ENCODE measurements at places on chromosomes 6 and 20. TPM values are rescaled to one million over a fixed set of nuclear protein-coding genes. Genes with fewer than 3 reads are reported as not detected.

The STMND1 gene
- polyA plus RNA-seq, result not detected

The GPX5 gene
- not detected for polyA plus RNA-seq

The PBOV1 gene
- polyA plus RNA-seq, result not detected

The ZNF165 gene
- polyA plus RNA-seq, result 0.41 TPM

The AHI1 gene
- polyA plus RNA-seq, result 19.5 TPM

The SLC22A16 gene
- polyA plus RNA-seq, result not detected

The ZKSCAN4 gene
- polyA plus RNA-seq, result 3.5 TPM

The RBL1 gene
- 5.0 TPM for polyA plus RNA-seq

The CNKSR3 gene
- 1.9 TPM for polyA plus RNA-seq

The RARS2 gene
- 77.0 TPM for polyA plus RNA-seq

The GABBR1 gene
- 6.1 TPM for polyA plus RNA-seq

The GSTA2 gene
- not detected for polyA plus RNA-seq

The OR2B6 gene
- not detected for polyA plus RNA-seq

The GPR6 gene
- polyA plus RNA-seq, result not detected

The SLC29A1 gene
- 18.4 TPM for polyA plus RNA-seq
